Stimulated activated CD8-positive, alpha-beta memory T cell treated with anti-CD3 and anti-CD28 coated beads, Interleukin-4, amount 100 ng/mL, for 1 hour (primary cell): ENCODE measurements at places on chromosomes 1 and 21.

DNA sequence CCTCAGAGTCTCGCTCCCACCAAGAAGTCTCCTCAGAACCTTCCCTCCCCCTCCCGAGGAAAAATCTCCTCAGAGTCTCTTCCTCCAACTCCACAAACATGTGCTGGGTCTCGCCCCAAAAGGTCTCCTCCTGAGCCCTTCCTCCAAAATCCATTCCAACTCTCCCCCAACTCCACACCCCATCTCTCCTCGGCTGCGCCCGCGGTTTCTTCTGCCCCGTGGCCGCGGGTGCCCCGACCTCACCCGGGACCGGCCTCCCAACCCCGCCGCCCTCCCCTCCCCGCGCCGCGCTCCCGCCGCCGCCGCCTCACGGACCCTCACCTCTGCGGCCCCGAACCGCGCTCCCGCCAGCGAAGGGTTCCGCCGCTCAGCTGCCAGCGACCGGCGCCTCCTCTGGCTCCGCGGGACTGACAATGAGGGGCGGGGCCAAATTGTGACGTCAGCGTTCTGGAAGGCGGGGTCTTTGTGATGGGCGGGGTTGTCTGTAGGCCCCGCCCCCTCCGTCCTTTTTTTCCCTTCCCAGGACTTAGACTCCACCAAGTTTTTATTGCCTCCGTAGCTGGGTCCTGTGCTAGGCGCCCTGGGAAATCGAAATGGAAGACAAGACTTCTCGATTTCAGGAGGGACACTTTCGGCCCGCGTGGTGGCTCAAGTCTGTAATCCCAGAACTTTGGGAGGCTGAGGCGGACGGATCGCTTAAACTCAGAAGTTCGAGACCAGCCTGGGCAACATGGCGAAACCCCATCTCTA, at the start of gene LUZP1:
LUZP1 (minus strand) TSS at position 412 of the 750 bp plus-strand sequence.
- DNase-seq, result peak; percentile 89

- no peak for DNase-seq
These were observed 273.1 kb upstream of the SNX7 start for GRCh38 chr1:98388441-98388840.

DNA sequence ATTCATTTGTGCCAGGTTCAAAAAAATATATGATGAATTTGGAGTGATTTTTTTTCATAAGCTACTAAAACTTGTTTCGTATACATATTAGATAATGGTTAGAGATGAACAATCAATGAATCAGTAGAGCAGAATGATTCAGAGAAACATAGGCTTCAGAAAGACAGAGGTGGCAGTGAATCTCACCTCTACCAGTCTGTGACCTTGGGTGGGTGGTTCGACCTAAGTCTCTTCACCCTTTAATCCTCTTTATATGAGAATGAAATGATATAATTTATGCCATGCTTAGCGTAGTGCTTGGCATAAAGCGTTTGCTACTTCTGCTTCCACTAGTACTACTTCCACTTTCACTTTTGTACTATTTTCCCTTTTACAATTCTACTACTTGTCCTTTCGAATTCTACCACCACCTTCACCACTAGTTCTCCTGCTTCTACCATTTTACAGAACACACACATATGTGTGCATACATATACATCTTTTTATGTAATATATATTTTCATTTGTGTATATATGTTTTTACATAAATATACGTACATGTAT, 45.1 kb downstream of the FYB2 start:
- DNase-seq, result no peak

GRCh38 chr1:28249013-28249865, 10.1 kb upstream of the SESN2 start:
- no peak for DNase-seq

- DNase-seq, result no peak
These were observed 443.1 kb downstream of the TTLL7 start for GRCh38 chr1:83555871-83556270.

DNA sequence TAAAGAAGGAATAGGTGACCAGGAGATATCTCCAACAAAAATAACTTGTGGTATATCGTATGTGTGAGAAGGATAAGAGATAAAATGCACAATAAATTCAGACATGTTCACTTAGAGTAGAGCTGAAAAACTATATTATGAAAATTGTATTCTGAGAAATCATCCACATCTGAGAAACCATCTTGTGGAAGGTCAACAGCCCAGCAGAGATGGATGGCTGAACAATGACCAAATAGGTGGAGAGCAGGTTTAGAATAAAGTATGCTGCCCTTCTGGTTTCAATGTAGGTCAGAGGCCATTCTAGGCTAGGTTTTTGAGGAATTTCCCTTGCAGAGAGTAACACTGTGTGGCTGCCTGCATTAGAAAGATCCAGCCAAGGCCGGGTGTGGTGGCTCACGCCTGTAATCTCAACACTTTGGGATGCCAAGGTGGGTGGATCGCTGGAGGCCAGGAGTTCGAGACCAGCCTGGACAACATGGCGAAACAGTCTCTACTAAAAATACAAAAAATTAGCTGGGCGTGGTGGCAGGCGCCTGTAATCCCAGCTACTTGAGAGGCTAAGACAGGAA, 8.8 kb upstream of the UAP1 start:
- no peak for DNase-seq

GRCh38 chr1:19240673-19241538, 10.4 kb downstream of the EMC1 start:
- peak; percentile 24 for DNase-seq

GRCh38 chr1:235246022-235246948, 81.7 kb downstream of the ARID4B start:
- no peak for DNase-seq

- no peak for DNase-seq
These were observed 68.9 kb upstream of the ADAMTS5 start for GRCh38 chr21:27035791-27036190.

DNA sequence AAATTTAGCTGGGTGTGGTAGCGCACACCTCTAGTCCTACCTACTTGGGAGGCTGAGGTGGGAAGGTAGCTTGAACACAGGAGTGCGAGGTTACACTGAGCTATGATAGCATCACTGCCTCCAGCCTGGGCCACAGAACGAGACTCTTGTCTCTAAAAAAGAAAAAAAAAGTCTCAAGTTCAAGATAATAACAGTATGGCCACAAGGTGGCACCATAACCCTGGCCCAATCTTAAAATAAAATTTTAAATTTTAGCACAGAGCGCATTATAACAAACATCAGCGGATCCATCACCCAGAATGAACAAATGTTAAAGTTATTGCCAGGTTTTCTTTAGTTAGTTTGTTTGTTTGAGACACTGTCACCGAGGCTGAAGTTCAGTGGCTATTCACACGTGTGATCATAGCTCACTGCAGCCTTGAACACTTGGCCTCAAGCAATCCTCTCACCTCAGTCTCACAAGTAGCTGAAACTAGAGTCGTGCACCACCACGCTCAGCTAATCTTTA, 2.9 kb upstream of the HTR6 start:
- no peak for DNase-seq

DNA sequence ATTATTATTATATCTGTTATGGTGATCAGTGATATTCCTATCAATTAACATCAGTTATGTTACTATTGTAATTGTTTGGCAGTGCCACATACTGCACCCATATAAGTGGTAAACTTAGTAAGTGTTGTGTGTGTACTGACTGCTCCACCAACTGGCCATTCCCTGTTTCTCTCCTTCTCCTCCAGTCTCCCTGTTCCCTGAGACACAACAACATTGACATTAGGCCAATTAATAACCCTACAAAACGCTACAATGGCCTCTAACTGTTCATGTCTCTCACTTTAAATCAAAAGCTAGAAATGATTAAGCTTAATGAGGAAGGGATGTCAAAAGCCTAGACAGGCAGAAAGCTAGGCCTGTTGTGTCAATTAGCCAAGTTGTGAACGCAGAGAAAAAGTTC, 6.6 kb upstream of the THRAP3 start:
- no peak for DNase-seq

- DNase-seq, result no peak
These were observed 5.4 kb downstream of the SH2D5 start for GRCh38 chr1:20726932-20727745.

GRCh38 chr1:92748138-92748537, 36.8 kb downstream of the EVI5 start:
- no peak for DNase-seq

DNA sequence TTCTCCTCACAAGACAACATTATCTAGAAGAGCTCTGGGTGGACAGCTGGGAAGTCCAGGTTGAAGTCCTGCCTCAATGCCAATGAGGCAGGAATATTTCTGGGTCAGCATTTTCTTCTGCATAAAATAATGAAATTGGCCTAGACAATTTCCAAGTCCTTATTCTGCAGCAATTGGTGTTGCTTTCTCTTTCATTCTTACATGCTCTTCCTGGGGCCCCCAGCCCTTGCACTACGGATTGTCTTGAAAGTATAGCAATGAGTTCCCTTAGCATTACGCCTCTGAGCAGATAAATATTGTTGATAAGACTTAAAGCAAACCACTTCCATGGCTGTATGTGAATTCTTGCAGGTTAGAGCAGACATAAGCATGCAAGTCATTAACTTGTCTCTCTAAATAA, 188.5 kb downstream of the TGFBR3 start:
- no peak for DNase-seq

GRCh38 chr21:33232291-33233034, 2.7 kb downstream of the IFNAR2 start:
- no peak for DNase-seq

GRCh38 chr1:178973652-178974101, 52.0 kb upstream of the FAM20B start:
- no peak for DNase-seq

DNA sequence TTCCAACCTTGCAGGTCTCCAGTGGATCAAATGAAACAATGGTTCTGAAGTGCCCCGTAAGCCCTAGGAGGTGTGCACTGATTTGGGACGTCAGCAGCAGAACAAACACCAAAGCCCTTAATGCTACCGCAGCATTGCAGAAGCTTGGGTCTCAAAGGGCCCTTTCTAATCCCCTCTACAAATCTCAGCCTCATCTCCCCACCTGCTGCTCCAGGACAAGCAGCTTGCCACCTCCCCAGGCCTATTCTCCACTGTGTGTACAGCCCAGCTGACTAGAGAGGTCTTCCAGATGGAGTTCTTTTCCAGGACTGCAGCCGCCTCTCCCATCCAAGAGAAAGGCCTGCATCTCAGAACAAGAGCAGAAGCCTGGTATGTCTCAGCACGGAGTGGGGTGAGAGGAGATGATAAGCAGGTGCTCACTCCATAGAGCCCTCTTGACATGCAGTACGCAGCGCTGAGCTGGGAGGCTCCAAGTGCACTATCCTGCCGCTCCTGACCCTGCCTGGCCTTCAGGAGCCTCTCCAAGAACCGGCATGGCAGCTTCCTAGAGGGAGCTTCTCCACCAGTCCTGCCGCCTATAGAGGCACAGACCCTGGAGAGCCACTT, 46.3 kb downstream of the MRPL37 start:
- no peak for DNase-seq

GRCh38 chr1:77824079-77824478, 44.6 kb downstream of the MIGA1 start:
- DNase-seq, result no peak

DNA sequence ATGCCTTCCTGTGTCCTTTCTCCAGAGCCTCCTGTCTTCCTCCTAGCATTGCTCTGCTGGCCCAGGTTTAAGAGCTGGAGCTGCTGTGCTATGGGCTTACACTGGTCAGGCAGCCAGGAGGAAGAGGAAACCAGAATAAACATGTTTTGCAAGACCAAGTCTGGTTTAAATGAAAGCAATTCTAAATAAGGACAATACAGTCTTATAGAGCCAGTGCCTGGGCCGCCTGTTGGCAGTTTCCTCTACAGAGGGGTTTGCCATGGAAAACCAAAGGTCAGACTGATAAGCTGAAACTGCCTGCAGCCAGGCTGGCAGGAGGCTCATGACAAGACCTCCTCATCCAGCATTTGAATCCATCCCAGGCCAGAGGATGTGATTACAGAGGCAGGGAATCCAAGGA, 92.9 kb upstream of the FGGY start:
- no peak for DNase-seq

DNA sequence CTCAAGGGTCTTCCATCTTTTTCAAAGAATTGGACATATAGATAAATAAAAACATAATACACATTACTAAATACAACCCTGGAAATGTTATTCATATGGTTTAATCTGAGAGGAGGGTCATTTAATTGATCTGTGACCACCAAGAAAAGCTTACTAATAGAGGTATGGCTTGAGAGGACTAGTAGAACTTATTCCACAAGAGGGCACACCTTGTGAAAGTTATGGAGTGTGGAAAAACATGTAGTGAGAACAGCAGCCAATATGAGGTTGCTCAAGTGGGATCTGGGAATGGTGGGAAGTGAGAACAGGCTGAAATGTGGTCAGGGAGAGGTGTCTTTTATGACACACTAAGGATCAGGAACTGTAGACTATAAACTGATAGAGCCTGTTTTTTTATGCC, 973.5 kb upstream of the B3GALT2 start:
- DNase-seq, result no peak

DNA sequence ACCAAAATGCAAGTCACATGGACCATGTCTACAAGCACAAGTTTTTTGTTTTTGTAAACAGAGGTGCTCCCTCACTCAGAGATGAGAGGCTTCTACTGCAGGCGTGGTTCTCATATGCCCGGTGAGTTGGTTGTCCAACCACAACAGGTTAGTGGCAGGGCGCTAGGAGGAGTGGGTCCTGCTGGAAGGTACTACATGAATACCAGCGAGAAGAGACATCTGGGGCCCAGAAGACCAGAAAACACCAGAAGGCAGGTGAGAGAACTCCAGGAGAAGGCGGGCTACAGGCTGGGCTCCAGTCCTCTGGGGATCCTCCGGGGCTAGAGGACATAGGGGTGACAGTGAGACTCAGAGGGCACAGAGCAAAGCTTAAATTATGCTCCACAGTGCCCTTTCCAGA, 366.5 kb downstream of the MATN1 start:
- DNase-seq, result no peak

DNA sequence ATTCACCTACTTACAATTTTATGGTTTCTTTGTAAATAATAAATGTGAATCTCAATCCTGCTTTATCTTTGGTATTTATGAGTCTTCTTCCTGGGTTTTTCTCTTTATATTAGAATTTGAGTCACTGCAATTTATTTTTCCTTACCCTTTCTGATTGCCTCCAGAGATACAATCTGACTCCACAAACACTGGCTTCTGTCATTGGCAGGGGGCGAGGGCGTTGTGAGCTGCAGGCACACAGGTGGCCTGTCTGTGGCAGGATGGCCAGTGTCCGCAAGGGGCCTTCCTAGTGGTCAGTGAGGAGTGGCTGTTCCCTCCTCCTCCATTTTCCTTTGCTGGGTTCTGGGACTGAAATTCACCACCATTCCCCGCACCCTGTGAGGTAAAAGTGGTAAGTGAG, 2.0 kb upstream of the MTARC1 start:
- no peak for DNase-seq

DNA sequence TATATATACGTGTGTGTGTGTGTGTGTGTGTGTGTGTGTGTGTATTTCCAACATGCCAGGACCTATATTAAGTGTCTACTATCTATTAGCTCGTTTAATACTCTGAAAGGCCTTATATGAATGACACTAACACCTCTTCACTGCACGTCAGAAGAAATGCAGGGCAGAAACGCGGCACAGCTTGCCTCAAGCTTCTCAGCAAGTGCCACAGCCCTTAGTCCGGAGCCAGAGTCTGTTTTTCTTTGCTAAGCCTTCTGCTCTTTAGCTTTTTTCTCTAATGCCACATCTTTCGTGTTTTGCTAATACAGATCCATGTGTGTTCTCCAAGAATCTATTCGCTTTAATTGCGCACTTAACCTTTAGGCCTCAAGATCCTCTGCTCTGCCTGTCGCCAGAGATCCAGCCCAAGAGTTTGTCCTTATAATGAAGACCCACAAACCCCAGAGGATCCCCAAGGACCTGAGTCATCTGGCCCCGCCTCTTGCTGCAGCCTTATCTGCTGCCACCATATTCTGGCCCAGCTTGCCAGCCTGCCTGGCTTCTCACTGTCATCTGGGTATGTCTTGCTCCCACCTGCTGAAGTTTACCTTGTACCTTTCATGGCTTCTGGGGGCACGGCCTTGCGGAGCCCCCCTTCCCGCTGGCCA, 2.0 kb upstream of the TRIM58 start:
- no peak for DNase-seq
